Eye (tissue), 1 donor: ENCODE measurements at places on chromosomes 1 and 21.

DNA sequence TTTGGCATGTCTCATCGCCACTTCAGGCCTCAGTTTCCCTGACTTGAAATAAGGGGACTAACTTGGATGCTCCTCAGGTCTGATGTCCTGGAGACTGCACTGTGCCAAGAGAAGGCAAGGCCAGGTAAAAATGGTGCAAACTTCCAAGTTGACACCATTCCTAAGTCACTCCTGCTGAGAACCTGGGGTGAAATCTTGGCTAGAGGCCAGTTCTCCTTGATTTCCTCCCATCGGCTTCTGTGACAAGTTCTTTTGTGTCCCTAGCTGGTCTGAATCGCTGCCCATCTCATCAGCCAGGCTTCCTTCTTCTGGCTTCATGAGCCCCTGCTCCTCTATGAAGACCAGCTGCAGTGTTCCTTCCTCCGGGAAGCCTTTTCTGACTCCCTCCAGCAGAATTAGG is 48.6 kb upstream of the ID3 start:
- DNase-seq: no peak

DNA sequence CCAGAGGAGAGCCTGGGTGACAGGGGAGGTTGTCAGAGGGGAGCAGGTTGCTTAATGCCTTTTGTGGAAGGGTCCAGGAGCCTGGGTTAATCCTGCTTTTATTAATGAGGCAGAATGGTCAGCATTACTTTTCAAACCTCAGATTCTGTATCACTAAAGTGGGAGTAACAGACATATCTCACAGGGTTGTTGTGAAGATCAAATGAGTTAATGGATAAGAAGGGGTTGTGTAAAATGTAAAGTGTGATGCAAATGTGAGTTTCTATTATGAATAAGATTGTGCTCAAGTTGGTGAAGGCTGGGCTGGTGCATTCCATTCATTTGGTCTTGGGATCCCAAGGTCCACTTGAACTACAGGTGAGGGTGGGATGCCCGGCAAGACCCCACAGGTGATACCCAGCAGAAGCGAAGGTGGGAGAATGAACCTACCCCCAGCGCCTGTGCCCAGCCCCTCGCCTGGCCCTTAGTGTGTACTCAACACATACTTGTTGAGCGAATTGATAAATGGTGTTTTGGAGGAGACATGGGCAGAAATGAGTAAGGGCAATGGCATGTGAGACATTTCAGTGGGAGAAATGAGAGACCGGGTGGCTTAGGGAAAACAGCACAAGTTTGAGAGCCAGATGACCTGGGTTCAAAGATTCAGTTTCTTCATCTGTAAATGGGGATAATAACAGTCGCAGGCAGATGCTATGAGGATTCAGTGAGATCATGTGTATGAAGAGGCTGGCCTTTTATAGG is 6.2 kb downstream of the SLC26A9 start:
- no peak for DNase-seq

- no peak for DNase-seq
Measured at GRCh38 chr1:159647616-159648015, 60.0 kb downstream of the APCS start.

DNA sequence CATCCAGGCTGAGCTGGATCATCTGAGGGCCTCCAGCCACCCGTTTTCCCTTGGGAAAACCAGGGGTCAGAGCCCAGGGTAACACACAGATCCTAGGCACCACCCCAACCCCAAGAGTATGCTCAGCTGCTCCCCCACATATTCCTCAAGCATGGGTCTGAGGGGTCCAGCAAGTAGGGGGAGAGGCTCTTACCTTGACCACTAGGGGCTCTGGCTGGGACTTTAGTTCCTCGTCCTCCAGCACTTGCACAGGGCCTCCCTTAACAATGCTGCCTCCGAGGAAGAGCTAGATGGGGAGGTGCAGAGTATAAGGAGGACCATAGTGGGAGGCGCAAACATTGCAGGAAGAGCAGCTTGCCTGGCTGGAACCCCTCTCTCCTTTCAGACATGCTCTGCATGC is 7.5 kb downstream of the SELENBP1 start:
- DNase-seq: no peak

GRCh38 chr1:22846458-22846857 is 126.2 kb downstream of the LACTBL1 start:
- no peak for DNase-seq

- no peak for DNase-seq
Measured at GRCh38 chr21:29236201-29236600, 62.5 kb upstream of the BACH1 start.
